ENCODE measurements at places on chromosomes 4 and X. TPM values are rescaled to one million over a fixed set of nuclear protein-coding genes. Genes with fewer than 3 reads are reported as not detected.

DNA sequence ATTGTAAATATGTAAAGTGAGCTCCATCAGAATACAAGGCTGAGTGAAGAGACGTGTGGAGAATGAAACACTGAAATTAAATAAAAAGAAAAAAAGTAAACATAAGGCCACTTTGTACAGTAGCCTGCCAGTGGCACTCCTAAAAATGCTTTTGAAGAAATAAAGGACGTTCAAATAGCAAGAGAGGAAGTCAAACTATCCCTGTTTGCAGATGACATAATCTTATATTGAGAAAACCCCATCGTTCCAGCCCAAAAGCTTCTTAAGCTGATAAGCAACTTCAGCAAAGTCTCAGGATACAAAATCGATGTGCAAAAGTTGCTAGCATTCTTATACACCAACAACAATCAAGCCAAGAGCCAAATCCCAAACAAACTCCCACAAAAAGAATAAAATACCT, 24.2 kb downstream of the RASSF6 start:
- H3K36me3 ChIP-seq, result no peaks in the 10 kb centered on the region
- H3K27me3 ChIP-seq, result no peaks in the 10 kb centered on the region
- DNase-seq, result no peak
- H3K27ac ChIP-seq, result no peak overlapping the region
- H3K4me1 ChIP-seq, result peaks cover 19% of the 10 kb centered on the region
- H3K4me3 ChIP-seq, result no peak overlapping the region

- no peaks in the 10 kb centered on the region for H3K27me3 ChIP-seq
- H3K36me3 ChIP-seq, result no peaks in the 10 kb centered on the region
- no peak overlapping the region for H3K4me3 ChIP-seq
- H3K4me1 ChIP-seq, result peaks cover 16% of the 10 kb centered on the region
- no peak for DNase-seq
These were observed 135.3 kb upstream of the LDB2 start for GRCh38 chr4:17033768-17034181.

DNA sequence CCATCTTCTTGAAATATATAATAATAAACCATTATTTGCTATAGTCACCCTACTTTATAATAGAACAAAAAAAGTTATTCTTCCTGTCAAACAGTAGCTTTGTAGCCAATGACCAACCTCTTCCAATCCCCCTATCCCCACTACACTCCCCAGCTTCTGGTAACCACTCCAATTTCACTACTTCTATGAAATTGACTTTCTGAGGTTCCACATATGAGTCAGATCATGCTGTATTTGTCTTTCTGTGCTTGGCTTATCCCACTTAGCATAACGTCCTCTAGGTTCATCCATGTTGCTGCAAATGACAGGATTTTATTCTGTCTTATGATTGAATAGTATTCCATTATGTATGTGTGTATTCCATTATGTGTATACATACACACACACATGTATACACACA, 809.7 kb upstream of the NDST4 start:
- DNase-seq, result no peak
- H3K27ac ChIP-seq, result no peak overlapping the region
- H3K27me3 ChIP-seq, result no peaks in the 10 kb centered on the region
- no peaks in the 10 kb centered on the region for H3K4me1 ChIP-seq

DNA sequence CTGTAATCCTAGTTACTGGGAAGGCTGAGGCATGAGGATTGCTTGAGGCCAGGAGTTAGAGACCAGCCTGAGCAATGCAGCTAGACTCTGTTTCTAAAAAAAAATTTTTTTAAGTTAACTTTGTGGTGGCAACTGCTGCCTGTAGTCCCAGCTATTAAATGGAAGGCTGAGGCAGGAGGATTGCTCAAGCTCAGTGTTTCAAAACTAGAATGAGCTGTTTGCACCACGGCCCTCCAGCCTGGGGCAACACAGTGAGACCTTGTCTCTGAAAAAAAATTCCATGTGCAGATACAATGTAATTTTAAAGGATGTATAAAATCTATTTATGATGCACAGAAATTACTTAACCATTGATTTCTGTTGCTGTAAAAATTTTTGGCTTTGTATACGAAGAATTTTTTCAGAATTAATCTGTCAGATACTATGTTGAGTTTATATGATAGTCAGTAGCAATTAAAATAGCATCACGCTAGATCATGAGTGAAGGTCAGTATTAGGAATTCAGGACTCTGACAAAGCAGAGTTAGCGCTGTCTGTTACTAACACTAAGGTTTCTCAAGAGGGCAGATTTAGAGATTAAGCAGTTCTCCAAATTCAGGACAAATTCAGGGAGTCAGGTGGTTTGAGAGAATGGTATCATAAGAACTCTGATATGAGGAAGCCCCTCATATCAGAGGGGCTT, 8.3 kb upstream of the AGA start:
- DNase-seq, result peak; percentile 59
- no peak overlapping the region for H3K27ac ChIP-seq
- no peaks in the 10 kb centered on the region for H3K27me3 ChIP-seq
- no peaks in the 10 kb centered on the region for H3K36me3 ChIP-seq
- peaks cover 10% of the 10 kb centered on the region for H3K4me1 ChIP-seq
- H3K4me3 ChIP-seq, result no peak overlapping the region

DNA sequence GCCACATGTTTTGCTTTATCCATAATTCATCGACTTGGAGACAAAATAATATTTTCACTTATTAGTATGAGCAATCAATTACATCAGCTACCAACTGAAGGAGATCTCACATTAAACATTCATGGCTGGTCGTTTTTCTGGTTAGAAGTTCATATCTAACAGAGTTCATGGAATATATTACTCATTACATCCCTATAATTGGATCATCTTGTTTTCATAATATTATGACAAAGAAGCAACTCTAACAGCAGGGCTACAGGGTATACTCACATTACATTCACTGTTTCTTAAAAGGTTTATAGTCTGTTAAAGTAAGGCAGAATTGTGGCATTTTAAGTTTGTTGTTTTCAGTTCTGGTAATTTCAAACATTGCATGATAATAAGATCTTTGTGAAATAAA, 33.0 kb downstream of the GSTCD start:
- no peaks in the 10 kb centered on the region for H3K36me3 ChIP-seq
- H3K27ac ChIP-seq, result no peak overlapping the region
- H3K27me3 ChIP-seq, result no peaks in the 10 kb centered on the region

DNA sequence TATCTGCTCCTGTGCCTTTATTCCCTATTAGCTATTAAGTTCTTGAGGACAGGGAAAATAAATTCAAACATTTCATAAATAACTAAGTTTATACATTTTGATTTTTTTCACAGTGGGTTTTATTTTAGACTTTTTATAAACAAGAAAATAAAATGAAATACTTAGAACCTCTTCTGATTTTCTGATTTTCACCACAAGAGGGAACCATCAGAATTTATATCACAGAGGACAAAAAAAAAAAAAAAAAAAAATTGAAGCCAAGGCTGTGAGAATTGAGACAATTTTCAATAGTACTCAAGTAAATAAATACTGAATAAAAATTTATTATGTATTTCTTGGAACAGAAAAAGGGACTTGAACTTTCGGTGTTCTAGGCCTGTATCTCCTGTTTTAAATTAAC, 288.1 kb downstream of the SH3BGRL start:
- no peak overlapping the region for H3K27ac ChIP-seq
- no peaks in the 10 kb centered on the region for H3K27me3 ChIP-seq
- peak; percentile 34 for DNase-seq
- H3K4me1 ChIP-seq, result no peaks in the 10 kb centered on the region
- H3K36me3 ChIP-seq, result no peaks in the 10 kb centered on the region

GRCh38 chr4:70008771-70009170, 13.0 kb downstream of the STATH start:
- peaks cover 93% of the 10 kb centered on the region for H3K27me3 ChIP-seq
- no peak for DNase-seq
- H3K27ac ChIP-seq, result no peak overlapping the region
- H3K4me1 ChIP-seq, result no peaks in the 10 kb centered on the region

DNA sequence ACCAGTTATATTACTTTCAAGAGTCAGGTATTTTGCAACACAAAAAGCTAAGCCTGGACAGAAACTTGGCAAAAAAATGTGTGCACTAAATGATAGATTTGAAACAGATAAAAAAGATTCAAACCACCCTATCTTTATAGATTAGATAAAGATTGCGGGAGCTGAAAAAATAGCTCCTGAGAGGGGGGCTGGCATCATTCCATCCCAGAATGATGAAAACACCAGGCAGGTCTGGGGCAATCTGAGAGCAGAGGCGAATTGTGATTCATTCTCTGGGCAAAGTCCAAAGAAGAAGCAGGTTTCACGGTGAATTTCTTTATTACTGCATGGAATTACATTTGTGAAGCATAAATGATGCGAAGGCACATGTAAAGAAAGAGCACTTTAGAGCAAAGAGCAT, 168.5 kb upstream of the DMD start:
- H3K4me3 ChIP-seq, result no peak overlapping the region
- DNase-seq, result peak; percentile 53
- H3K27me3 ChIP-seq, result no peaks in the 10 kb centered on the region
- no peak overlapping the region for H3K27ac ChIP-seq
- H3K36me3 ChIP-seq, result no peaks in the 10 kb centered on the region

KIAA1210 gene
- not detected for total RNA-seq

ADH7 gene
- not detected for total RNA-seq

STPG2 gene
- total RNA-seq, result 0.61 TPM
